RKO (cell line): ENCODE measurements at places on chromosomes 12 and 14.

GRCh38 chr12:125145196-125145595 lies 80.0 kb downstream of the AACS start:
- DNase-seq = no peak

GRCh38 chr12:111685811-111686573 lies at the start of the genes ACAD10 and BRAP:
TSS of gene ACAD10 (plus strand) at chr12:111686053. CDS start at chr12:111692710, 6,657 bp downstream.
TSS of gene BRAP (minus strand) at chr12:111685956. CDS start at chr12:111685792, 164 bp downstream.
- peak; percentile 95 for DNase-seq

DNA sequence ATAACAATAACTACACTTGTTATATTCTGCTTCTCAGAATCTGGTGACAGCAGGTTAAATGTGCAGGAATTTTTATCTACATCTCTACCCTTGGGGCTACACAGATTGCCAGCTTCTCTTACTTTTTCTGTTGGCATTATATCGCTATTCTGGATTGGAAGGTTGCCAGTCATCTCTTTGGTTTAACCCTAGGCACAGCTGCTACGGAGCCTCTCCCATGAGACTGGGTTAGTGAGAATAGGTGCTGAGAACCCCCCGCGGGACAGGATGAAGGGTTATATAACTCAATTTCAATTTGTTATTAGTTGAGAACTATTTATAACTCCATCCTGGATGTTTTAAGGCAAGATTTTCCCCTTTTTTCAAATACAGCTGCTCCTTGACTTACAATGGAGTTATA lies 73.1 kb downstream of the ACADS start:
- DNase-seq = no peak

- no peak for DNase-seq
Measured at GRCh38 chr12:65536351-65536750, 257.9 kb downstream of the MSRB3 start.

DNA sequence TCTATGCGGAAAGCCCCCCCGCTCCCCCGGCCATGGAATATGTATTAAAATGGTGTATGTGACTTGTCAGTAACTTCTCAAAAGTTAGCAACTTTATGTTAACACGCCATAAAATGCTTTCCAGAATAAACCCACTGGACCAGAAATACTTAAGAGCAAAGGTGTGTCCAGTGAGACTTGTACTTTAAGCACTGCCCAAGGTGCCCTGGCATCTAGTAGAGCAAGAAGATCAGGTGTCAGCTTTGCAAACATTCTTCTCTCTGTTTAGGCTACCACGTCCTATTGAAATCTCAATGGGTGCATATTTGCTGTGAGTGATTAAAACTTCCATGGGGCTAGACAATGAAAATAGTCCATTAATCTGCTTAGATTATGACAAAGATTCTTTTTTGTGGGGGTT lies 201.2 kb downstream of the ESR2 start:
- no peak for DNase-seq

GRCh38 chr14:59208954-59209353 lies 20.5 kb downstream of the DAAM1 start:
- DNase-seq = no peak

DNA sequence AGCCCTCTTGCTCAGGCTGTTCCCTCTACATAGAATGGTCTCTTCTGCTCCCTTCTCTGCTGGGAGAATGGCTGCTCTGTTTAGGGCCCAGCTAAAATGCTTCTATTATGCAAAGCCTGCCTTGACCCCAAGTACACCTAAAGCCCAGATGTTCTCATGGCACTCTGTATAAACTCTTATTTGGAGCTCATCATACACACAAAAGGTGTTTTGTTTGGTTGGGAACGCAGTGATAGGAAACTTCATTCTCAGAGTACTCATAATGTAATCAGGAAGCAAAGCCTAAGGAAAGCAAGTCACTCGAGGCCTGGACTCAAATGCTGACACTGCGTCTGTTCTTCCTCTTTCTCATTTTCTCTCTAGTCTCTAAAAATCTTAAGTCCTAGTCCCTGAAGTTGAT lies 38.2 kb upstream of the SYCP3 start:
- DNase-seq = no peak

DNA sequence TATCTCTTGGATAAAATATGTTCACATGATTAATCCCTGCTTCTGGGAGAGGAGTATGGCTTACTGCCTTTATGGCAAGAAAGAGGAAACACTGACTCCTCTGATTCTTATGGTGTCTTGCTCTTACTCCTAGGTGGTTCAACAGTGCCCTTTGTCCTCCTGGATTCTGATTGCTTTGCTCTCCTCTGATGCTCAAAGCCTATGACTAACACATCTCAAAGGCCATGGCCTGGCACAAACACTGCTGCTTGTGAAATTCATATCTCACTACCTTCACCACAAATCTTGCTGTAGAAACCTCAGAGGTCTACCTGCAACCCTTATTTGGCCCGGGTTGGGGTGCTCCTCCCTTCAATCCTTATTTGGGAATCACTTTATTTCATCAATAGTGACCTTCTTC lies 217.2 kb downstream of the C12orf50 start:
- no peak for DNase-seq

DNA sequence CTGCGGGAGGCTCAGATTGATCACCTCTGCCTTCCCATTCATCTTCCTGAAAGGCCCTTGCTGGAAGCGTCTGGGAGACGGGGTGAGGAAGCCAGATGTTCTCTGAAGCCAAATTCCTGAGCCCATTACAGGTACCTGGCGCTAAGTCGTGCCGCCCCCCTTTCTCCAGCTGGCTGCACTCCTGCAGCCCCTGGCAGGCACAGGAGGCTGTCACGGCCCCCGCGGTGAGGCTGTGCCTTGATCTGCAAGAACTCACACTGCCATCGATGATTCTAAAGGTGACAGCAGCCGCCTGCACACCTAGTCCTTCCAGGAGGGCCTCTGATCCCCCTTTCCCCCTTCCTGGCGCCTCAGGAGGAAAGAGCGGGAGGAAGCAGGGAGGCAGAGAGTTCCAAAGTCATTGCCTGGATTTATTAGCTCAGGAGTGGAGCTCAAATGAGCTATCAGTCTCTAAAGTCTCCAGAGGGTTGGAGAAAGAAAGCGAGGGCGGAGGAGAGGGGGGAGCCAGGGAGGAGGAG lies 106.9 kb downstream of the RFLNA start:
- DNase-seq = no peak

DNA sequence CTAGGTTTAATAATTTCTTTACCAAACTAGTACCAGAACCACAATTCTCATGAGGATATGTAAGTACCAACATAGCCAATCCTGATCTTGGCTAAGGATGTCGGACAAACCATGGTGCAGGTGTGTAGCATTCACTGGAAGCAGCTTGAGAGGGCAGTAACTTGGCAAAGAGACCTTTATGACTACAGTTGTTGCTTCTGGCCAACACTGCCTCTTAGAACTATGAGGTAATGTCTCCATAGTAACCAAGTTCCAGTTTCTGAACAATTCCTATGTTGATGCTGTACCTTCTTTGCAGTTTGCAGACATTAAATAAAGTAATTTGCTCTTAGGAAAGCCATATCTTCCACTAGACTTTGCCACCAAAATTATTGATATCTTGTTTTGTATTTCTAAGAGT lies at the start of gene LMNTD1:
Gene LMNTD1, minus strand, starts transcription at position 186 of the 400 bp plus-strand sequence. CDS start 324 bp downstream, outside the sequence.
- no peak for DNase-seq

GRCh38 chr14:36827861-36828260 lies 166.2 kb downstream of the PAX9 start:
- peak; percentile 25 for DNase-seq

GRCh38 chr14:61565836-61566536 lies 129.3 kb upstream of the HIF1A start:
- peak; percentile 32 for DNase-seq

GRCh38 chr12:51108136-51108535 lies 24.7 kb upstream of the CSRNP2 start:
- DNase-seq = no peak

GRCh38 chr12:5487948-5488625 lies 56.2 kb downstream of the NTF3 start:
- DNase-seq = no peak

GRCh38 chr14:50874757-50875156 lies 2.9 kb downstream of the ABHD12B start:
- DNase-seq = no peak

DNA sequence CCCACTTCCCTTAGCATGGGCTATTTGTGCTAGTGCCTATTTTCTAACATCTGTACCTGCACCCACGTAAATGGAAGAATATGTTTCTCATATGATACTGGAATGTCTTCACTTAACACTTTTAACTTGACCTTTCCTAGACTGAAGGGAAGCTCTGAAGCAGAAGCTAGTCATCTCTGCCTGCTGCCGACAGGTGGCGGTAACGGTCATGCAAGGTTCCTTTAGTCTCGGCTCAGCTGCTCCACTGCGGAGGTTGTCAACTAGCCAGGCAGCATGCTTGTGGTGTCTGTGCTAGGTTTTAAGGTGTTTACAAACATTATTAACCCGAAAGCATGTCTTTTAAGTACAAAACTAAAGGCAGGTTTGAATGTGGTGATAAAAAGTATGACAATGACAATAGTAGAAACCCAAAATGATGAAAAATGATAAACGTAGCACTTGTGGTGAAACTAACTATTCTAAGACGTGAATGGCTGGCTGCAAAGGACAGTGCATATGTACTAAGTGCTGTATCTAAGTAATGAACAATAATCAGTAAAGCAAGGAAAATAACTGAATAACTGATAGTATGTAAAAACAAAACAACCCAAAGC lies 117.2 kb downstream of the GRIN2B start:
- DNase-seq = peak; percentile 78

DNA sequence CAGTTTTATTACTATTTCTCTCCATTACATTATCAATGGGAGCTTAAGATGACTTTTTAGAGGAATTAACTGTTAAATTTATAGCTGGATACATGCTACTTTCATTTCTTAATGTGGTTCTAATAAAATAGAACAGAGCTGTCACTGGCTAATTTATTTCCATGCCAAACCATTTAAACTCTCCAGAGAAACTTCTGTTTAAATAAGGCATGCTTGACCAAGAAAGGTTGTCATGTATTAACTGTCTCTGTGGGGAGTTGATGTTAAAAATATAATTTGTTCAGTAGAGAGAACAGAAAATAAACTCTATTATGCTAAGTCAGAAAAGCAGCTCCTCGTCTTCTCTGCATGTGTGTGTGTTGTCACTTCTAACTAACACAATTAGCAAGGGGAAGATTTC lies 447.4 kb downstream of the SLC16A7 start:
- no peak for DNase-seq

DNA sequence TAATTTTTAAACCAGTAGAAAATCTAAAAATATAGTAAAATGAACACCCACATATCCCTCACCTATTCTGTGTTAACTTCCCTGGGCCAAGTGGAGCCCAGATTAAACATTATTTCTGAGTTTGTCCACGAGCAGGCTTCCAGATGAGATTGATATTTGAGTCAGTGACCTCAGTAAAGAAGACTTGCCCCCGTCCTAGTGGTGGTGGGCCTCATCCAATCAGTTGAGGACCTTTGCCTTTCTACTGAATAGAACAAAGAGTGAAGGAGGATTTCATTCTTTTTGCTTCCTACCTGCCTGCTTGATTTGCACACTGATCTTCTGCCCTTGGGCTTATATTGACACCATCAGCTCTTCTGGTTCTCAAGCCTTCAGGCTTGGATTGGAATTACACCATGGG lies 174.7 kb upstream of the PLEKHG7 start:
- no peak for DNase-seq

DNA sequence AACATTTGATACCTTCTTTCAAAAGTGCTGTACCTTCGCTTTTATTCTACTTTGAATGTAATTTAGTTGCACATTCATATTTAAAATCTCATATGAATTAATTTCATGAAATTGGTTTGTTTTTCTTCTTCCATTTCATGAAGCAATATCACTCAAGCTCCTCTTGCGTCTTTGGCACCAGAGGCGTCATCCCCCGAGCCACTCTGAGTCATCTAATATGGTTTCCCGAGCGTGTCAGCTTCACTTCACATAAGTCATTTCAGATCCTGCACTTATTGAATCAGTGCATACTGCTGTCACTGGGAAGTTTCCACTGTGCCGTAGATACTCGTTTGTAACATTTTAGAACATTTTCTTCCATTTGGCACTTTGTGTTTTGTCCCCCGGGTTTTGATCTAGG lies 105.6 kb downstream of the SLC25A47 start:
- DNase-seq = peak; percentile 54

DNA sequence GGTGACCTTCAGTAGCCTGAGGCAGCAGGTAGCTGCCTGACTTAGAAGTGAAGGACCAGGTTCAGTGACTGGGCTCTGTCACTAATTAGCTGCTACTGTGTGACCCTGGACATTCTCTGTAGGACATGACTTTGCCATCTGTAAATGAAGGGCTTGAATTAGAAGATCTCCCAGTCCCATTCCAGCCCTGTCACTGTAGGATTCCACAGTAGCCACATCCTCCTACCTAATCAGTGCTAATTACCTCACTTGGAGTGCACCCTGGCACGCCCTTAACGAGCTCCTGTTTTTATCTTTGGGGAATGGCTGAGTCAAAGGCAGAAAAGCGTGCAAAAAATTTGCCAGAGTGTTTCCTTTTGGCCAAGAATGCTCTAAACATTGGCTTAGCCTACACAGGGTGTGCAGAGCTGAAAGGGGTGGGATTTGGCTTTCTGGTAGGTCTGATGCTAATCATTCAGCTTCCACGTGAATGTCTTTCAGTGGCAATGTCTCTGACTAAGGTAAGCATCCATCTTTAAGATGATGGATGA lies 6.8 kb downstream of the NTF3 start:
- DNase-seq = no peak

- DNase-seq = no peak
Measured at GRCh38 chr14:68519671-68520187, 273.1 kb downstream of the ZFP36L1 start.

- DNase-seq = no peak
Measured at GRCh38 chr14:91867316-91867988, at the start of gene TC2N. TSS of gene TC2N (minus strand) at chr14:91867536. CDS start at chr14:91813769, 53,767 bp downstream.

- no peak for DNase-seq
Measured at GRCh38 chr12:15910468-15910863, 666 bp upstream of the DERA start.

GRCh38 chr12:64229240-64229639 lies 7.1 kb upstream of the KICS2 start:
- DNase-seq = no peak

- DNase-seq = no peak
Measured at GRCh38 chr12:75923964-75924666, 107.5 kb downstream of the PHLDA1 start.

GRCh38 chr14:97703006-97703760 lies 906.0 kb downstream of the VRK1 start:
- DNase-seq = no peak

DNA sequence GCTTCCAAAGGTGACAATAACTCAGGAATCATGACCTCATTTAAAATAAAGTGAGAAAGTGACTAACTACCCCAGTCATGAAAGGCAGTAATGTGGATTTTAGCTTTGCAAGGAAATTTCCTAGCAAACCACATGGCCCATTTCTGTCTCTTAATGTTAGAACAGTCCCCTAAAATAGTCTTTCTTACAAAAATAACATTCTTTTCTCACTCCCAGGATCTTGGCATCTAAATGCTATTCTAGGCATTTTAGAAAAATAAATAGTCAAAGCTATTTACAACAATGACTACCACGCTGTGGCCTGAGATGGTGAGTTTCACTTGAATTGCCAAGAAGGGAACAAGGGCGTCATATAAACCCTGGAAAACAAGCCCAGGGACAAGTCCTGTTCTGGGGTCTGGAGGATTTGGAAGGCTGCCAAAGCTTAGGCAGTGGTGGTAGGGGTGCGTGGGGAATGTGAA lies 101.2 kb upstream of the CCDC175 start:
- DNase-seq = no peak

- no peak for DNase-seq
Measured at GRCh38 chr12:48813465-48814261, 4.6 kb upstream of the CACNB3 start.

GRCh38 chr12:52604859-52605258 lies 3.6 kb upstream of the KRT72 start:
- DNase-seq = peak; percentile 3

GRCh38 chr12:29306682-29307081 lies 74.3 kb downstream of the ERGIC2 start:
- DNase-seq = no peak

- DNase-seq = no peak
Measured at GRCh38 chr12:10672231-10672868, 1.5 kb downstream of the STYK1 start.

GRCh38 chr12:117890137-117890536 lies 78.7 kb downstream of the KSR2 start:
- no peak for DNase-seq
